ENCODE measurements at places on chromosomes 5 and 9.

GRCh38 chr9:110276781-110277180 is 20.5 kb upstream of the TXN start:
- no peak for DNase-seq

DNA sequence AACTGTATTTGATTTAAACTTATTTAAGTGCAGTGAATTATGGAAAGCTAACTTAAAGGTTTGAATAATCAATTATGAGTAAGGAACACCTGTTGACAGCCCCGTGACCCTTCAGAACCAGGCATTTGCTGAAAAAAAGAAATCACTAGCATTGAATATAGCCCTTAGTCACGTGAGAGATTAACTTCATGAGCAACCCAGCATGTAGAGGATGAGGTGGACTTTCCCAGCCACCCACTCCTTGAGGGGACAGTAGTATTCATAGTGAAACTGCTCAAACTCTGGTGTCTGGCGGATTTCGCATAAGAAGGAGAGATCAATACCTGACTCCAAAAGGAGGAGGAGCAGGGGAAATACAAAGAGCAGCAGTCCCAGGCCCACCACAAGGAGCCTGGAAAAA is 184.8 kb upstream of the RASEF start:
- DNase-seq, result no peak

DNA sequence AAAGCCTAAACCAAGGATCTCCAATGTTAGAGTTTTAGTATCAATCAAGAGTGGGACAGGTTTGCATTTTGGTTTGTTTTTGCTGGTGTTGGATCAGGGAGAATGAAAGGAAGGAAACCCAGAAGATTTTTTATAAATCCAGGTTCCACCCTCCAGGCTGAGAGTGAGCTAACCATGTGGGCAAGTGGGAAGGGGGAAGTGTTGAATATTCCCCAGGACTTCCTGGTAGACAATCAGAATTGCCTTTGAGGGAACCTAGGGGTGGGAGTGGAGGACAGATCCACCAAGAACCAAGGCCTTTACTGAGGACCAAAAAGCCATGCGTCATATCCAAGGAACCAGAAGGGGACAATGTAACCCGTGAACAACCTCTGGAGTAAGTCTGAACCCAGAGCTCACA is 33.5 kb upstream of the PIK3R1 start:
- no peak for DNase-seq

- DNase-seq, result no peak
Observed at GRCh38 chr5:9313751-9314150, 232.1 kb downstream of the SEMA5A start.

DNA sequence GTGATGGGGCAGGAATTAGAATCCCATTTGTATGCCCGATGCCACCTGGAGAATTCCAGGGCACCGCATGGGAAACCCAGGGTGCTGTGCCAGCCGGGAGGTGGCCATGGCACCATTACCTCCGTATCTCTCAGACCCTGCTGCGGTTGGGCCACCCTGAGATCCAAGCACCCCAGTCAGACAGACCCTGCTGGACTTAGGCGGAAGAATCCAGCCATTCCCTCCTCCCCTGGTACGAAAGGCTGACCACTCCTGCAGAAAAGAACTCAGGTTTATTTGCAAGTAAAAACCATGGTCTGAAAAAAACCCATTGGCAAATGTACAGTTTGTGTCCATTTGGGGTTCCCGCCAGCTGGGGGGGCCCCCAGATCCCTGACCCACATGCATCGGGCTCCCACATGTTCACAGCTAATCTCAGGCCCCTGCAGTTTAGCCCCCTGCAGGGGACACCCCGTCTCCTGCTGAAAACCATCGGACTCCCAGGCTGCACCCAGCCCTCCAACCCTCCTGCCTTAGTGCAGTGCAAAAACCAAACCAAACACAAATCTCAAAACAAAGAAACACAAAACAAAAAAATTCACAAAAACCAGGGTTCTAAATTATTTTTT is 23.6 kb upstream of the SARDH start:
- no peak for DNase-seq

- DNase-seq, result no peak
Observed at GRCh38 chr9:73182928-73183327, 31.3 kb downstream of the ANXA1 start.

GRCh38 chr9:23850690-23851629 is 24.9 kb upstream of the ELAVL2 start:
- peak; percentile 32 for DNase-seq

GRCh38 chr9:136220017-136220729 is 15.2 kb upstream of the LHX3 start:
- no peak for DNase-seq

DNA sequence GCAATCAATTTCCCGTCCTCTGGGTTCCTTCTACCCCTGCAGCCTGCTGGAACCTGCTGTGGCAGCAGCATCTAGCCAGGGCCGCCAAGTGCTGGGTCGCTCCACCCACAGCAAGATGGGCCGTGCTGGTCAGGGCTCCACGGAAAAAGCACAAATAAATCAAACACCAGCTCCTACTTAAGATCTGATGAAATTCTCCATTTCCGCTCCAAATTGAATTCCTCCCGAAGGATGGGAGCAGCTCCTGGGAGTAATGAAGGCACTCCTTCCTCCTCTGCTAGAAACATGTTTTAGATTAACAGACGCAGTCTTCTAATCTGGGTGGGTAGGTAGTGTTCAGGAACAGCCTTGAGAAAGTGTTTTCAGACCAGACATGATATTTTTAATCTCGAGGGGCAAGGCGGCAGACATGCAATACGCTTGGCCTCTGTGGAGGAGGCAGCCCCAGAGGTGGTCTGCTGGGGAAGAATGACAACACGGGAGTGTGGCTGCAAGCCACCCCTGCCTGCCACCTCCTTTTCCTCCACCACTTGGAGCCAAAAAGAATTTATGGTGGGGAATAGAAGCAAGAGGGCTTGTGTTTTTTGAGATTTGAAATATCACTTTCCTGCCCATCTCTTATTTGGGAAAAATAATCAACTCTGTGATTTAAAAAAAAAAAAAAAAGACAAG is 194.1 kb downstream of the AOPEP start:
- no peak for DNase-seq

DNA sequence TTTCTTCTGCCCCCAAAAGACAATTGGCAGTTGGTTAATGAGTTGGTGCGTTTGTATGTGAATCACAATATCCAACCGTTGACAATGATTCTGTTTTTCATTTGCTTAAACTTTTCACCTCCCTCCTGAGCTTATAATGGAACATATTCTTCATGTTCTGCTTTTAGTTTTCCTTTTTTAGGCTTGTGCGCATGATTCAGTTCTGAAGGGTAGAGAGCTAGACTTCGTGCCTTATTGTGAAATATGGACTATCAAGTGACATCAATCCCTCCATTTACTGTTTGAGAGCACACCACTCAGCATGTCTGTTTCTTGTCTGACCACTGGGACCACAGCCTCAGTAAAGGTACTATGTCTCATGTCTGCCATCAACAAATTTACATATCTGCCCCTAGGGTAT is 30.5 kb upstream of the LPAR1 start:
- no peak for DNase-seq

DNA sequence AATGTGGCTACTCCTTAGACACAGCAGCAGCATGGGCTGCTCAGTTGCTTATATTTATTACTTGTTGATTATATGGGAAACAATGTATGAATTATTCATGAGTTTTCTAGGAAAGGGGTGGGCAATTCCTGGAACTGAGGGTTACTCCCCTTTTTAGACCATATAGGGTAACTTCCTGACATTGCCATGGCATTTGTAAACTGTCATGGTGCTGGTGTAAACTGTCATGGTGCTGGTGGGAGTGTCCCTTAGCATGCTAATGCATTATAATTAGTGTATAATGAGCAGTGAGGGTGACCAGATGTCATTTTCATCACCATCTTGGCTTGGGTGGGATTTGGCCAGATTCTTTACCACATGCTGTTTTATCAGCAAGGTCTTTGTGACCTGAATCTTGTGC is 734.6 kb upstream of the PTPRD start:
- no peak for DNase-seq

GRCh38 chr5:150502847-150503246 is 5.1 kb upstream of the NDST1 start:
- DNase-seq, result no peak

DNA sequence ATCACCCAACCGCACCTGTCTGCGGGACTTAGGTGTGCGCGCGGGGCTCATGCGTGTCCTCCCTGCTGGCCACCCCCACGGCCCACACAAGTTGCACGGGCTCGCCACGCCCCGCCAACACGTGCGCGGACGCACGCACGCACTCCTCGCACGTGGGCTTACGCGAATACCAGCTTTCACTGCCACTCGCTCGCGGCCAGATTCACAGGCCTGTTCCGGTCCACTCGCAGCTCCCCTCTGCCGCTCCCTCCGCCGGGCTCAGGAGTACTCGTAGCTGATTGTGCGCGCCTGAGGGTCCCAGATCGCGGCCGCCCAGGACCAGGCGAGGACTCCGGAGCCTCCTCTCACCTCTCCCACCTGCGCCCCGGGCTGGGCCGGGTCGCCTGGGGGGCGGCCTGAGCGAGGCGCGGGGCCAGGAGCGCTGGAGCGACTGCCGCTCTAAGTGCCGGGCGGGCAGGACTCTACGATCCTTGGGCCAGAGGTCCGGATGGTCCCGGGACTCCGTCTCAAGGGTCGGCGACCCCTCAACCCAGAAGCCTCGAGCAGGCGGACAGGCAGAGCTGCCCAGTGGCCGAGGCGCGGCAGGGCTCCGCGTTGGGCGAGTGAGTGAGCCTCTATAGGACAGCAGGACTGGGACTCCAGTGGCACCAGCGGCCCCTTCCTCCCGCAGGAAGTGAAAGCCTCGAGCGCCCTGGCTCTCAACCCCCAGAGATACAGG is 3.4 kb downstream of the PCDHGC5 start:
- DNase-seq, result no peak

DNA sequence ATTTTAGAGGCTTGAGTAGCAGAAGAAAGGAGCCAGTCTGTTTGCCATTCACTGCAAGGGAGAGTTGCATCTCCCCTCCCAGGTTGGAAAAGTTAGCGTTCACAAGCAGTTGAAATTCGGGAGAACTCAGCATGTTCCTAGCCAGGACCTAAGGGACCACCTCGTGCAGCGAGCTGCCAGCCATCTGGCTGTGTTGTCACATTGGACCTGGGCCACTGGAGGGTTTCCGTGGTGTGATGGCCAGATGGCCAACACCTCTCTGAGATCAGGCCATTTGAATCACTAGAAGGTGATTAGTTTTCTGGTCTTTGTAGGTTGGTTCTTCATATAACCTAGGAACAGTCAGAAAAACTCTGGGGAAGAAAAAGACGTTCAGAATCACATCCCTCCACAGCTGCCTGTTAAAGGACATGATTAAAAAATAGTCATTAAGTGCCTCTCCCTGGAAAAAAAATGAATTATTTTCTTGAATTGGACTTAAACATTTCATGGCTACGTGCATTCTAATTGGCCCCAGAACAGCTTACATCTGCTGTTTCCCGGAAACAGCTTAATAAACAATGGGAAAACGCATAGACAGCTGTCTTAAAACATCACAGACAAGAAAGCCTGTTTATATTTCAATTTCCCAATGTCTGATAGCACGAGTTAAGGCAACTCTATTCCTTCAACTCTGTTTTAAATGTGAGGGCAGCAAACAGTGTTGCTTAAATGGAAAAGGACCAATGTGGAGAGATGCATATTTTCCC is 303.9 kb downstream of the TENT4A start:
- no peak for DNase-seq

- no peak for DNase-seq
Observed at GRCh38 chr5:10199692-10200091, 50.0 kb downstream of the ATPSCKMT start.

DNA sequence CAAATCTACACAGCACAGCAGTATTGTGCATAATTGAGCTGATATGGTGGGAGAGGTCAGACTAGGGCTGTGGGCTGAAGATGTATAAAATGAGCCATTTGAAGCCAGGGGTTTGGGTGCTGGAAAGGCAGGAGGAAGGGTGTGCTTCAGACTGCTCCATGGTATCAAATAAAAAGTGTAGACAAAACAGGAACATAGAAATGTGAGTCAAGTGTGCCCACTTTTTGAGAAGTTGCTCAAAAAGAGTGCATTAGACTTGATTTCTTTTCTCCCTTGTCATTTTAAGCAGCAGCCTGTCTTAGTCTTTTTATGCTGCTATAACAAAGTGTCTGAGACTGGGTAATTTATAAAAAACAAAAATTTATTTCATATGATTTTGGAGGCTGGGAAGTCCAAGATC is 55.8 kb upstream of the ZFAND5 start:
- DNase-seq, result no peak

- DNase-seq, result no peak
Observed at GRCh38 chr9:73216100-73216499, 64.4 kb downstream of the ANXA1 start.

DNA sequence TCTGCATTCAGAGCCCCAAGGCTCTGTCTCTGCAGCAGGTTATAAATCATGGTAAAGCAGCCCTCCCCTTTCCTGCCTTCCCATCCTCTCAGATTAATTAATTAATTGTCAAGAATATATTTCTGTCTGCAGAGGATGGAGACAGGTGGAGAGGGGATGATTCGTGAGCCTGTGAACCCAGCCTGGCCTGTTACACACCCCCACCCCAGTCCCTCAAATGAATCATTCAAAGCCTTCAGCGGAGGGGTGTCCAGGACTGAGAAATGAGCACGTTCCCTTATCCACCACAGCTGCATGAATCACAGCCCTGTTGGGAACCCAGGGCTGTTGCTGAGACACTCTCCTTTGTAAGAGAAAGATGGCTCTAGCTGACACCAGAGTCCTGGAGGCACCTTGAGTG is 56.0 kb downstream of the NIPAL4 start:
- DNase-seq, result no peak

DNA sequence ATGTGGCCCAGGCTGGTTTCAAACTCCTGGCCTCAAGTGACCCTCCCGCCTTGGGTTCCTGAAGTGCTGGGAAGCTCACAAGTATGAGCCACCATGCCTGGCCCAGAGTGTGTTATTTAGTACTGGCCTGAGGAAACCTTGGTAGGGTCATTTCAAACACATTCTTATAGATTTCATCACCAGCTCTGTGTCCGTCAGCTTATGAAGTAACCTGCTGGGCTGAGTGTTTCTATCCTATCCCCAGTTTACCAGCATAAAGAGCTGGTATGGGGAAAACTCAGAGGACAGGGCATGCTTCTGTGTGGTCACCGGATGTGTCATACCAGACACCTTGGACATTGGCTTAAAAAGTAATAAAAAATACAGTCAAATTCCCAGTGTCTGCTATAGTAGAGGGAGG is 45.3 kb downstream of the PTPN3 start:
- no peak for DNase-seq

DNA sequence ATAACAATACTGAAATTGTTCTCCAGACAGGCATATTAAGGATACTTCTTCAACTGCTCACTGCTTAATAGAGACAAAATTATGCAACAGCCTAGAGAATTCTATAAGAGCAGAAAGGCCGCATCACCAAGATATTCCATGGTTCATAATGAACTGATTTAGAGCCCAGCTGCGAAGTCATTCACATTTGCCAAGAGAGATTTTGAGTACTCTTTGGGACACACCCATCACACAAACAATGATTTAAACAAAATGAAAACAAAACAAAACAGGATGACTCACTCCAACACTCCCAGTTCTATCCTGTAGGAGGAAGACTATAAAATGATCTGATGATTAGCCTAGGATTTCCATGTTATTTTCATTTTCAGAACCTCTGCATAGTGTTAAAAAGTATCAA is 145.7 kb upstream of the GNA14 start:
- DNase-seq, result no peak

All from colonic mucosa (tissue), 4 donors.